ENCODE measurements at places on chromosomes 12 and 14. TPM values are rescaled to one million over a fixed set of nuclear protein-coding genes. Genes with fewer than 3 reads are reported as not detected.

- DNase-seq: no peak
Observed at GRCh38 chr14:21095430-21096205, 2.8 kb downstream of the ZNF219 start.

GRCh38 chr14:100674428-100674827 is 52.3 kb upstream of the DLK1 start:
- DNase-seq: no peak

ZNF641 gene
- total RNA-seq: 7.1 TPM

DNA sequence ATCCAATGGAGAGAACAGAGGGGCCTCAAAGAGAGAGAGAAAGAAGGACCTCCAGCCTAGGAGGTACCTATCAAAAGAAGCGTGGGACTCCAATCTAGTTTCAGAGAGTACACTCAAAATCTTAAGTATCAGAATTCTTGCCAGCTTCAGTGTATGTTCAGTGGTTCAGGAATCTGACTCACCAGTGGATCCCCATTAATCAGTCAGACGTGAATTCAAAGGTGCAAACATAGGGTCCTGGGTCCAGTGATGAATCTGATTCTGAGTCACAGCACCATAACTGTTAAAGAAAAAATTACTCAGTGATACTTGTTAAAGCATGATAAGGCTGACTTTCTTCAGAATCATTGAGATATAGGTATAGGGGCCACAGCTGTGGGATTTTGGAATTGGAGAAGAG is 33.2 kb downstream of the ETNK1 start:
- peak; percentile 94 for DNase-seq

DNA sequence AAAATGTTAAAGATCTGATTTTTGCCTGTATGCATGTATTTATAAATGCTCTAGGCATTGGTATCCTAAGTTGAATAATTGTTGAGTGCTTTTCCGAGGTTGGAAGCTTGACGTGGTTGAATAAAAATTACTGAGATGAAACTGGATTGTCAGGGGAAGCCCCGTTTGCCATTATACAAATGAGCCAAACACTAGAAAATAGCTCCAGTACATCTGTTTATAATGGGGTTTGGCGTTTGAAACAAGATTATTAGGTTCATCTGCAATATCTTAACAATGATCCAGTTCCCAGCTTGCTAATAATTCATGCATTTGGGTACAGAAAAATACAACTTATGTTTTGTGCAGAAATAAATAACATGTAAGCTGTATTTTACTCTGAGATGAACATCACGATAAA is 789.6 kb downstream of the GALC start:
- DNase-seq: no peak

RPL10L gene
- total RNA-seq: not detected

- peak; percentile 31 for DNase-seq
Observed at GRCh38 chr14:63243646-63244045, 39.4 kb downstream of the RHOJ start.

DNA sequence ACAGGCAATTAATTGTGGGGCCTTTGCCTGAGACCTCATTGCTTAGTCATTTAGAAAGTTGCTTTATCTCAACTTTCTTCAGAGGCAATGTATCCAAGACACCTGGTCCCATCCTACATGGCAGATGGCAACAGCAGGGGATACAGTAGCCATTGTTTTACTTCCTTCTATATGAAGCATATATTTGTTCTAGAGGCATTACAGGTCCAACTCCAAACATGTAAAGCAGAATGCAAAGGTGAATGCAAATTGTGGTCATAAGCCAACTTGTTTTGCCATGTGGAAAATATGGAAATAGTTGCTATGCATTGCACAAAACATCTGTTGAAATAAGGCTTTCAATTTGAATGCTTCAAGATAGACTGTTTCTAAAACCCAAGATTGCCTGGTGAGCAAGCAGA is 109.8 kb upstream of the BCAT1 start:
- no peak for DNase-seq

GRCh38 chr12:67795236-67795635 is 146.7 kb downstream of the DYRK2 start:
- no peak for DNase-seq

GRCh38 chr12:21221072-21221471 is 90.1 kb downstream of the SLCO1B1 start:
- DNase-seq: no peak

- DNase-seq: peak; percentile 51
Observed at GRCh38 chr12:104930388-104931326, 27.4 kb downstream of the SLC41A2 start.

GRCh38 chr12:31663576-31663975 is 4.1 kb downstream of the ETFBKMT start:
- DNase-seq: no peak

HHIPL1 gene
- total RNA-seq: 1.1 TPM

MON2 gene
- 38.8 TPM for total RNA-seq

GRCh38 chr12:95834572-95834971 is 24.2 kb upstream of the SNRPF start:
- DNase-seq: no peak

C14orf180 gene
- total RNA-seq: not detected

DNA sequence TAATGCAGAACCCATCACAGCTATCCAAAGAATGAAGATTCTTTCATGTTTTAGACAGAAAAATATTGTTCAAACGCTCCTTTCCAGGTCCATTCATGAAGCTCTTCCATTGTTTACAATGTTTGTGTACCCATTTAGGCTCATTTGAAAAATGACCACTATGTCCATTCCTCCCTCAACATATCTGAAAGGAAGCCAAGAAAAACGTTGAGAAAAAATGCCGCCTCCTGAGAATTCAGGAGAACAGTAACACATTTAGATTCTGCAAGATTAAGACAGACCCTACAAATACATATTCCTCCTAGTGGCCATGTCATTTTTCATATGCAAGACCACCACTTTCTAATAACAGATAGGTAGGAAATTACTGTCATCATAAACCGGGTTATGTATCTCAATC is 124.4 kb downstream of the SLC25A21 start:
- DNase-seq: peak; percentile 26

GRCh38 chr14:57987051-57987450 is 121.2 kb upstream of the SLC35F4 start:
- DNase-seq: no peak

DNA sequence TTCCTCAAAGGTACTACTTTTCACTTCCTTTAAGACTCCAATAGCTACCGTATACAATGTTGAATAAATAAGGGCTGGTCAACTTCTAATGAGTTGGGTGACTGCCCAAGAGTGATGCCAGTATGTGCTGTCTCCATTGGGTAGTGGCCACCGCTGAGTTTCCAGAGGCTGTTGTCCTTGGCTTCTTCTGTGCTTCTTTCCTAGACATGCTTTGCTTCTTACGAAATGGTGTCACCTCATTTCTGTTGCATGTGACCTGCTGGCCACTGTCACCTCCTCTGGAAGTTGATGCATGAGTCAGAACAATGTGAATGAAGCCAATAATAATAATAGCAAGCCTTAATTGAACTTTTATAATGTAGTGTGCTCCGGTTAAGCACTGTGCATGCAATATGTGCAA is 7.5 kb upstream of the NID2 start:
- DNase-seq: peak; percentile 74

GRCh38 chr12:6752167-6752920 is 597 bp downstream of the MLF2 start:
- DNase-seq: peak; percentile 29

COQ6 gene
- total RNA-seq: 12.8 TPM

DNA sequence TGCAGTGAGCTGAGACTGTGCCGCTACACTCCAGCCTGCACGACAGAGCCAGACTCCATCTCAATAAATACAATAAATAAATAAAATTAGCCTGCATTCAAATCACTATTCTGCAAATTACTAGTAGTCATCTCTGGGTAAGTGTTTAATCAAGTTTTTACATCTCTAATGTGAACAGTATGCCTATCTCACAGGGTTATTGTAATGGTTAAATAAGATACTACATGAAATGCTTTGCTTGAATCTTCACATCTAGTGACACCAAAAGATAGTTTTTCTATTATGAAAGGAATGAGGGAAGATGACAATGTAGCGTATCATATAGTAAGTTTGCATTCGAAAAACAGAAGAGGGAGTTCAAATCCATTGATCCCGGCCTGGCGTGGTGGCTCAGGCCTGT is 2.1 kb downstream of the SRSF9 start:
- DNase-seq: no peak

- no peak for DNase-seq
Observed at GRCh38 chr14:49863487-49864281, 11.1 kb upstream of the NEMF start.

GRCh38 chr12:92482599-92482998 is 220.2 kb upstream of the PLEKHG7 start:
- no peak for DNase-seq

FSCB gene
- not detected for total RNA-seq

GRCh38 chr14:106694638-106695393 is 1168.4 kb downstream of the TMEM121 start:
- DNase-seq: no peak

DNA sequence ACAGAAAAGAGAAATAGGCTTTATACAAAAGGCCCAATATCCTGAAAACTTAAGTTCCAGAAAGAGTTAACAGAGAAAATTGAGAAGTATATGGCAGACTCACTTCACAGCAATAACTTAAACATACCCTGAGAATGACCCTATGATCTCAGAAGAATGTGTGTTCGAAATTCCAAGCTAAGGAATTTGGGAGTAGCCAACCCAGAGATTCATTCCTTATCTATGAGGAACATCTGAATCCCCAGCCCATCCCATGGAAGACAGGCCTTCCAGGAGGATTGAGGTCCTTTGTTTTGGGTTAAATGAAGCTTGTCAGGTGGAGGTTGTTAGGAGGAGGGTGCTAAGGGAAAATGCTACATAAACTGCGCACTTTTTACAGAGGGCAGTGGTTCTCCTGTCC is 7.5 kb upstream of the SAV1 start:
- DNase-seq: peak; percentile 29

DNA sequence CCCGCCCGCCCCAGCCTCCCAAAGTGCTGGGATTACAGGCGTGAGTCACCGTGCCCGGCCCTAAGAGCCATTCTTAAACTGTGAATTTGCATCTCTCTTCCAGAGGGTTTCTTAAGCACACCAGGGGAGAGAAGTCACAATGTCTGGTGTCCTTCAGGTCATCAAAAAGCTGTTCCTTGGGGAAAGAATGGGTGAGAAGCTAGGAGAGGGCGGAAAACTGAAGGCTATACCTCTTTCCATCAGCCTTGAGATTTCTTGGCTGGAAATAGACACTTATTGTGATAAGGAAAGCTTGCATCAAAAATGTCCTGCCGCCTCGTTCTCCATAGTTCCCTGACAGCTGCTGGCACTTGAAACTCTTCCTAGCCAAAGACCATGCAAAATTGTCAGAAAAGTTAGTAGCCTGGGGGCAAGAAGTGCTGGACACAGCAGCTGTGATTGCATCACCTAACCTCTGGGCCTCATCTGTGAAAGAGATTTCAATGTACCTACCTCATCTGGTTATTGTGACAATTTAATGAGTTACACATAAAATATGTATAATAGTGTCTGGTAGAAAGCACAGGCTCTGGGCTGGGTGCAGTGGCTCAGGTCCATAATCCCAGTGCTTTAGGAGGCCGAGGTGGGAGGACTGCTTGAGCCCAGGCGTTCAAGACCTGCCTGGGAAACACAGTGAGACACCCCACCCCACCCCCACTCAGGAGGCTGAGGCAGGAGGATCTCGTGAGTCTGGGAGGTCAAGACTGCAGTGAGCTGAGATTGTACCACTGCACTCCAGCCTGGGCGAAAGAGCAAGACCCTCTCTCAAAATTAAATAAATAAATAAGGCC is 9.7 kb upstream of the UBC start:
- DNase-seq: peak; percentile 66

DNA sequence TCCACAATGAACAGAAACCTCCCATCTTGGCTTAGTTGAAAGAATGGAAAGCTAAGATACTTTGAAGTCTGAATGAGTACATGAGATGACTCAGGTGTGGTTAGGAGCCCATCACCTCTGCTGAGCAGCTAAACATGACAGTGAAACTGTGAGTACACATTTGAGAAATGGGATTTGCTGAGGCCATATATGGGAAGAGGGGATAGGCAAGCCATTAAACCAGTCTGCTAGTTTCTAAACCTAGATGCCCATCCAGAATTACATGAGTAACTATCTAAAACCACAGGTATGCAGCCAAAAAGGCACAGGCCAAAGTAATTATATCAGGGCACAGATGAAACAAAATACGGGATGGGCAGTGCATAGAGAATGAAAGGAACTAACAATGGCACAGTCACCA is 41.2 kb downstream of the NKX2-1 start:
- DNase-seq: peak; percentile 54

GRCh38 chr12:107748472-107748871 is 12.5 kb downstream of the PRDM4 start:
- peak; percentile 73 for DNase-seq

DNA sequence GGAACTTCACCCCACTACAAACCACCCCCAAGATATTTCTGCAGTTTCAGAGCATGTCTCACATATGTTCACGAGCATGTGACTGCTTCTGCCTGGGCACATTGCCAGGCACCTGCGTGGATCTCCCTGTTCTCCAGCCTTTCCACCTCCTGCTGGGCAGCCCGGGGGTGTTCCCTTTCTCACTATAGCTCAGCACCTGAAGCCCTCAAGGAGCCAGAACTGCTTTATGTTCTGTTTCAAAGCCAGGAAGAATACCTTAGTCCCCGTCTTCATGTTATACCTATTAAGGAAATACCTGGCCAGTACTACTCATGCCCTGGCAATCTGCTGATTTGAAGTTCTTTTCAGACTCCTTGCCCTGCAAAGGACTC is 4.2 kb upstream of the FGF6 start:
- no peak for DNase-seq

MYF6 gene
- not detected for total RNA-seq

GRCh38 chr12:123267991-123268843 is 3.4 kb downstream of the CDK2AP1 start:
- DNase-seq: peak; percentile 15

GRCh38 chr14:39555749-39556148 is 123.5 kb upstream of the FBXO33 start:
- DNase-seq: no peak

PDE3A gene
- 1.7 TPM for total RNA-seq

- no peak for DNase-seq
Observed at GRCh38 chr14:42750771-42751170, 1144.1 kb downstream of the LRFN5 start.

ERP27 gene
- 0.29 TPM for total RNA-seq

DNA sequence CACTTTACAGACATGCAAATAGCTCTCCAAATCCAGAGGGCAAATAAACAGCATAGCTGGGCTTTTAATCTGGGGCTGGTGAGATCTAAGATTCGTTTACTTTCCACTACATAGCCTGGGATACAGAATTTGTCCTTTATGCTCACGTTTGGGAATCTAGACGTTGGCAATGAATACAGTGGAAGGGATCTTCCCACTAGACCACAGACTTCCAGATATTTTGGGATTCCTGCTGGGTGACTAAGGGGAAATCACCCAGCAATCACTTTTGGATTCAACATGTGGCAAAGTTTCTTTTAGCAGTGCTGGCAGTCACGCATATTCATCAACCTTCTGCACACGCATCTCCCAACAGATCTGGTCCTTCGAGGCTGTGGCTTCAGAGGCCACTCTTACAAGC is 23.5 kb downstream of the APPL2 start:
- peak; percentile 84 for DNase-seq

- DNase-seq: no peak
Observed at GRCh38 chr12:59768031-59768430, 172.2 kb downstream of the SLC16A7 start.

GRCh38 chr12:113260127-113260526 is 38.9 kb downstream of the TPCN1 start:
- no peak for DNase-seq

KRT7 gene
- total RNA-seq: 97.6 TPM

TAS2R46 gene
- 0.96 TPM for total RNA-seq

Data from astrocyte (in vitro differentiated cells and primary cell).